ENCODE measurements at places on chromosomes 12 and 14. TPM values are rescaled to one million over a fixed set of nuclear protein-coding genes. Genes with fewer than 3 reads are reported as not detected.

GRCh38 chr14:84209031-84209430 lies 1320.9 kb upstream of the FLRT2 start:
- H3K4me3 ChIP-seq = no peak overlapping the region
- H3K36me3 ChIP-seq = no peaks in the 10 kb centered on the region
- no peaks in the 10 kb centered on the region for H3K4me1 ChIP-seq
- no peaks in the 10 kb centered on the region for H3K27me3 ChIP-seq
- no peak for DNase-seq

GRCh38 chr12:72272091-72272661 lies at the start of gene TRHDE:
TRHDE (plus strand) TSS chr12:72272370; CDS start chr12:72272644, 274 bp downstream.
- H3K27me3 ChIP-seq = no peaks in the 10 kb centered on the region
- DNase-seq = peak; percentile 79
- H3K4me3 ChIP-seq = peak within 1 kb of the TSS; percentile 45
- H3K36me3 ChIP-seq = no peaks in the 10 kb centered on the region
- H3K27ac ChIP-seq = no peak within 1 kb of the TSS

GRCh38 chr12:102484017-102484416 lies 3.7 kb upstream of the IGF1 start:
- H3K27me3 ChIP-seq = no peaks in the 10 kb centered on the region
- H3K4me3 ChIP-seq = no peak overlapping the region
- H3K4me1 ChIP-seq = no peaks in the 10 kb centered on the region
- no peaks in the 10 kb centered on the region for H3K36me3 ChIP-seq
- H3K27ac ChIP-seq = no peak overlapping the region

GRCh38 chr12:28231248-28231647 lies 41.0 kb downstream of the CCDC91 start:
- H3K27ac ChIP-seq = no peak overlapping the region
- DNase-seq = no peak
- H3K4me3 ChIP-seq = no peak overlapping the region
- no peaks in the 10 kb centered on the region for H3K27me3 ChIP-seq

CPNE6 gene
- total RNA-seq = 0.71 TPM

DNA sequence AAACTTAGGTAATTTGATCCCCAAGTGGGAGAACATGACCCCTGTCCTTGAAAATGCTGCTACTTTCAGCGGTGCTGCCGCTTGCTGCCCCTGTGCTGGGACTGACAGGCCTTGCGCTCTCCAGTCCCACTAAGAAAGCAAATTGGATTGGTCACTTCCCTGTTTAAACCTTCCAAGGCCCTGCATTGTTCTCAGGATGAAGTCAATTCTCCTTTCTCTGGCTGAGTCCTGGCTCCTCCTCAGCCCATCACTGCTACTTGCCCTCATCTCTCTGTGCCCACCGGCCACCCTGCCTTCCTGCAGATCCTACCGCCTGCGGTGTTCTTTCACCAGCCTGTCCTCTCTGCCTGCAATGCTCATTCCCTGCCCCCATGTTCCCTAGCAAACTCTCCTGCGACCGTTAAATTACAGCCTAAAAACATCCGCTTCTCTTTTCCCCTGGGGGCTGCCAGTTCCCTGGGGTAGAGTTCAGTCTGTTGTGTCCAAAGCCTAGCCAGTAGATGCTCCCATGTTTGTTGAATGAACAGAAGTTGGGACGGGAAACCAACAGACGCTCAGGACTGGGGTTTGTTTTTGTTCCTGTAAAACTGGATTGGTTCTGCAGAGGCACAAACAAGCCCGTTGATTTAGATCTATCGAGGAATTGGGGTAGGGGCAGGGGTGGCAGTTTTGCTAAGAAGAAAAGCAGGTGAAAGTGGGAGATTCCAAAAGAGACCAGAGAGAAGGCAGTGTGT lies 127.3 kb upstream of the HIF1A start:
- H3K27me3 ChIP-seq = no peaks in the 10 kb centered on the region
- no peaks in the 10 kb centered on the region for H3K36me3 ChIP-seq
- DNase-seq = no peak
- H3K27ac ChIP-seq = no peak overlapping the region
- no peak overlapping the region for H3K4me3 ChIP-seq

GRCh38 chr12:69070319-69071090 lies 137.5 kb upstream of the CPM start:
- H3K27me3 ChIP-seq = no peaks in the 10 kb centered on the region
- DNase-seq = peak; percentile 61

- DNase-seq = no peak
- H3K4me3 ChIP-seq = no peak overlapping the region
- H3K27ac ChIP-seq = no peak overlapping the region
- no peaks in the 10 kb centered on the region for H3K27me3 ChIP-seq
- no peaks in the 10 kb centered on the region for H3K36me3 ChIP-seq
- no peaks in the 10 kb centered on the region for H3K4me1 ChIP-seq
Measured at GRCh38 chr12:116274551-116275375, 2.7 kb downstream of the MED13L start.
